ENCODE measurements at places on chromosomes 5 and 9. TPM values are rescaled to one million over a fixed set of nuclear protein-coding genes. Genes with fewer than 3 reads are reported as not detected.

ADCY2 gene
- total RNA-seq = under 0.01 TPM

PRRX2 gene
- 36.1 TPM for total RNA-seq

FGF1 gene
- 1.2 TPM for total RNA-seq

IL4 gene
- not detected for total RNA-seq

SLCO4C1 gene
- 0.09 TPM for total RNA-seq

PGM5 gene
- total RNA-seq = 13.5 TPM

TAS2R1 gene
- total RNA-seq = not detected

Measured in fibroblast of the aortic adventitia (primary cell).